AG08395 (cell line): ENCODE measurements at places on chromosomes 5 and 9.
A peak's percentile ranks its signal among the peaks of the same experiment; 100 is the strongest.

GRCh38 chr9:121622387-121623203 is 28.8 kb upstream of the DAB2IP start:
- peak; percentile 53 for DNase-seq

- DNase-seq: no peak
These were observed 188.9 kb downstream of the PDZD2 start for GRCh38 chr5:31827867-31828266.

DNA sequence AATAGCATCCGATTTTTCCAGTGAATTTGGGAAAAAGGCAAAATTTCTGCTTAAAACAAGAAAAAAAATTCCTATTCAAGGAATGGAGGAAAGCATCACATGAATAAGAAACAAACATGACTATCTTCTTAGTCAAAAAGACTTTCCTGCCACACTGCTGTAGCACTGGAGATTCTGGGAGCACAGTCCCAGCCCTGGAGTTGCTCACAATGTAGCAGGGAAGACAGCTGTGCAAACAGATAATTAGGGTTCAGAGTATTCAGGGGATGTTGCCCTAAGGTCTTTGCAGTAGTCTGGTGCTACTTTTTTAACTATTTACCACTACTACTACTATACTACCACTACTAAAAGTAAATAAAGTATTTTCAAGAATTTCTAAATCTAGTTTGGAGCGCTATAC is 86.5 kb downstream of the BNC2 start:
- no peak for DNase-seq

DNA sequence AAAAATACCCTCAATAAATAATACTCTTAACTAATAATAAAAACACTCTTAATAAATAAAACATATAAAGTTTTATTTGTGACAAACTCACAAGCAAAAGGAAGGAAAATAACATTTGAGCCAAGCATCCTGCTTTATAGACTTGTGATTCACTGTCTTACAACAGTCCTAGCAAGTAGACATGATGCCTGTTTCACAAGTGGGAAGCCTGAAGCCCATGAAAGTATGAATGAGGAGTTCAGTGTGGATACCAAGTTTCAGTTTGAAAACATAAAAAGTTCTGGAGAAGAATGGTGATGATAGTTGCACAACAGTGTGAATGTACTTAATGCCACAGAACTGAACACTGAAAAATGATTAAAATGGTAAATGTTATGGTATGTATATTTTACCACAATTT is 10.9 kb downstream of the HABP4 start:
- peak; percentile 69 for DNase-seq

- no peak for DNase-seq
These were observed 157.3 kb downstream of the SPOCK1 start for GRCh38 chr5:137341831-137342230.

- DNase-seq: no peak
These were observed 375.0 kb downstream of the TMEM232 start for GRCh38 chr5:110351430-110351829.
